ENCODE measurements at places on chromosomes 7 and 10. TPM values are rescaled to one million over a fixed set of nuclear protein-coding genes. Genes with fewer than 3 reads are reported as not detected.

DNA sequence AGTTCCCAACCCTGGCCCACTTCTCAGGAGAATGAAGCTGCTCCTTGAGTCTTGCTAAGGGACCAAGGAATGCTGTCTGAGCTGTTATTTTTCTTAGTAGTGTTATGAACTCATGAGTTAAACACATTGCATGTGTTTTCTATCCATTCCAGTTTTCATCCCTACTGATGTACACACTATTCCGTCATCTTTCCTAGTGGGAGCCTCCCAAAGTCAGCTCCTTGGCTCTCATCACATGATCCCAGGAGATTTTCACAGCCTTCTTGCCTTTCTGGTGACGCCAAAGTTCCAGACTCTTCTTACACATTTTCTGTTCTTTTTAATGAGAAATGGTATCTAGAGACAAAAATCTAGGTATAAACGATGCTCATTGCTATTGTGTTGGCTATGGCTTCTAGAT is 8.4 kb upstream of the C10orf71 start:
- DNase-seq: no peak

DNA sequence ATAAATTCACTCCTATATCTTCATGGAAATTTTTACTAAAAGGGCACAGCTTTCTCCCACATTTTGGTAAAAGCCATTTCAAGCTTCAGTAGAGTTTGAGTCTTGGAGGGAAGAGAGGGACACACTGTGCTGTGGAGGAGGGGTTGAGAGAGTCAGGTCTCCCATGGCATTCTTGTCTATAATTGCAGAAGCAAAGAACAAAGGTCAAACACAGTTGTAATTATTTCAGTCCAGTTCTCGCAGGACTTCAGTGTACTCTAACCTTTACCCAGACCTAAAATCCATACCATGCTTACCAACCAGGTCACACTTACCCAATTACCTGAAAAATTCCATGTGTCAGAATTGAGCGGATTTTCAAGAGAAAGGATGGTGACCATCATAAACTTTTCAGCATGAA is 298.4 kb downstream of the XPNPEP1 start:
- no peak for DNase-seq

Gene NUTM2B
- total RNA-seq: 1.6 TPM

Gene GNG11
- total RNA-seq: not detected

- DNase-seq: no peak
These were observed 196.1 kb upstream of the PRSS1 start for GRCh38 chr7:142553216-142553615.

DNA sequence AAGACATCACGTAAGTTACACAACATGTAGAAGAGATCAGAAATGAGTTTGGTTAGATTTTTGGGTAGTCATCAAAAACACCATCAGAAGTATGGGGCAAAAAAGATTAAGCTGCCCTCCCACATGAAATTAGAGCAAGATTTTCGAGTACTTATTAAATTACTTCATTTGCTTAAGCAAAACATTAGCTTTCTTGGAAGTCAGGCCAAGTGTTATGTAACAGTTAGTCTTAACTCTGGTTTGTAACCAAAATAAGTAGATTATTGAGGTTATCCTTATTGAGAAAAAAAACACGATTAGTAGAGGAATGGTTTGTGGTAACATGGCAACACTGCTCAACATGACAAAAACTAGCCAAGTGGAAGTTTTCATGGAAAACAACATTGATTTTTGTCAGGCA is 37.9 kb downstream of the HBP1 start:
- no peak for DNase-seq

DNA sequence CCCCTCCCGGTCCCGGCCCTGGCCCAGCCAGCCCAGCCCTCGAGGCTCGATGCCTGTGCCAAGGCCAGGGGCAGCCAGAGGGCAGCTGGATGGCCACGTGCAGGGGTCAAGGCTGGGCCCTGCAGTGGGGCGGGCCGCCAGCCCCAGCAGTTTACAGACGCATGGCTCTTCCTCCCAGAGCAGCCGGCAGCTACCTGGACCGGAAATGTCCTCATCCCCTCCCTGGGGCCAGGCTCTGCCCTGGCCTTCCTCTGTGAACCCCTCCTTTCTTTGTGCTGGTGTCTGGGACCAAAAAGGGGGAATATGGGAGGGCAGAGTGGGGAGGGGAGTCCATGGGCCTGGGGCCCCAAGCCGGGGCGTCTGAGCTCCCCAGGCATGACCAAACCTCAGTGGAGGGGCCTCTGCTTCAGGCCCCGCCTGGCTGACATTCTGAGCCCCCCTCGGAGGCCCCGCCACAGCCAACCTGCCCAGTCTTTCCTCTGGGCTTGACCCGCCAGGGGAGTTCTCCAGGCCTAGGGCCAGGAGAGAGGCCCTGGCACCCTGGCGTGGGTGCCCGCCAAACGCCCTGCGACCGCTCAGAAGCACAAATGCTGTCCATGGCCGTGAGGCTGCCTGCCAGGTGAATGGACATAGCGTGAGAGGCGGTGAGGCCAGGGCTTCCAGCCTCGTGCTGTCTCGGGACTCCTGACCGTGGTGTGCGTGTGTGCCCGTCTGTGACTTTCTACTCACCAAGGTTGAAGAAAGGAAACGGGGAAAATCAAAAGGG is 24.7 kb upstream of the AMZ1 start:
- no peak for DNase-seq

All from activated CD4-positive, alpha-beta memory T cell treated with anti-CD3 and anti-CD28 coated beads, Interleukin-2, amount 10 ng/mL, durations not matched to agents 7 days and 5 days (primary cell).